Fibroblast of gingiva (primary cell): ENCODE measurements at places on chromosomes 2 and 18.
A peak's percentile ranks its signal among the peaks of the same experiment; 100 is the strongest.

- no peak for DNase-seq
Observed at GRCh38 chr18:58148954-58149471, 105.0 kb downstream of the NEDD4L start.

- peak; percentile 58 for DNase-seq
Observed at GRCh38 chr18:63518178-63519012, 23.8 kb upstream of the SERPINB12 start.

GRCh38 chr2:98050070-98050469, 36.9 kb upstream of the VWA3B start:
- no peak for DNase-seq

DNA sequence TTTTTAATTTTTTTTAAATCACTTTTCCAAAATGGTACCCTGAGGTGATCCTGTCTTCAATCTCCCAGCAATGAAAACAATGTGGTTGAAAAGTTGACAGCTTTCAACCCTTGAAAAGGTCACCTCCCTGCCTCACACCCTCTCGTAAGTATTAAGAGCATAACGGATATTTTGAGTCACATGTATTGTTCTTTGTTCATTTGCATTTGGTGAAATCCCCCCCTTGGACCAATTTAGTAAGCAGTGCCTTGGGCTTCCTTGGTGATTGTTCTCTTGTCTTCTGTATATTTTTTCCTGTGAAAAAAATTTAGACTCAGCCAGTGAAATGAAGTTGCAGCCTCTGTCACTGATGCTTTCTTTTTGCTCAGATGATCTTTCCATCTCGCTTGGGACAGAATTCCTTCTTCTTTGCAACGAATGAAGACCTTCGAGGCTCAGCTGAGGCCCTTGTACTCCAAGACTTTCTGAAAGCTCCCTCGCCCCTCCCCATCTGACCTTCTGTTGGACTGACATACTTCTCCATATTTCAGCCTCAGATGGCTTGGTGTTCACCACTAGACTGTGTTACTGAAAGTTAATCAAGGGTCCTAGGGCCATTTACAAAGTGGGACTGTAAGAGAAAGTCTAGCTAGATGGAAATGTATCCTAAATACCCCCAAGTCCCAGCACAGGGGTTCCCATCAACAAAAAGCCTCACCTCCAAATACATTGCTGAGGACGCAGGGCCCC, 158.4 kb downstream of the BCL2 start:
- no peak for DNase-seq

GRCh38 chr2:229794636-229795035, 80.3 kb upstream of the DNER start:
- DNase-seq, result no peak

- DNase-seq, result no peak
Observed at GRCh38 chr2:53381271-53381670, 386.3 kb upstream of the CHAC2 start.

GRCh38 chr2:240163844-240164574, 23.6 kb upstream of the OTOS start:
- DNase-seq, result no peak

DNA sequence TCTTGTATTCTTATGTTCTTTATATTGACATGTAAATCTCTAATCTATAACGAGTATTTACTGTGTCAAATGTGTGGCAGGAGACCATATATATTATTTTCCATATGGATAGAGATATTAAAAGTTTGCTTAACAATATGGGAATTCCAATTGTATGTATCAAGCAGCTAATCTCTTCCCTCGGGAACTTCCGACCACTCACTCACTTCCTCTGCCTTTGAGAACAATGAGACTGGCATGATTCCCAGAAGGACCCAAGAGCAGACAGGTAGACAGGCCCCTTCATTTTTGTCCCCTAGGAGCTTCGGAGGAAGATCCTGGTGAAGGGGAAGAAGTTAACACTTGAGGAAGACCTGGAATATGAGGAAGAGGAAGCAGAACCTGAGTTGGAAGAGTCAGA, 24.1 kb downstream of the PLCD4 start:
- DNase-seq, result no peak

GRCh38 chr18:24662412-24662821, 202.0 kb downstream of the HRH4 start:
- DNase-seq, result no peak

- no peak for DNase-seq
Observed at GRCh38 chr2:162732946-162733698, 105.4 kb downstream of the KCNH7 start.

- no peak for DNase-seq
Observed at GRCh38 chr18:25669741-25670140, 317.8 kb upstream of the ZNF521 start.

- no peak for DNase-seq
Observed at GRCh38 chr2:20107776-20108175, 56.3 kb upstream of the LAPTM4A start.

GRCh38 chr2:127628767-127629614, 17.0 kb upstream of the GPR17 start:
- no peak for DNase-seq

- no peak for DNase-seq
Observed at GRCh38 chr2:71944806-71945602, 202.7 kb downstream of the CYP26B1 start.

DNA sequence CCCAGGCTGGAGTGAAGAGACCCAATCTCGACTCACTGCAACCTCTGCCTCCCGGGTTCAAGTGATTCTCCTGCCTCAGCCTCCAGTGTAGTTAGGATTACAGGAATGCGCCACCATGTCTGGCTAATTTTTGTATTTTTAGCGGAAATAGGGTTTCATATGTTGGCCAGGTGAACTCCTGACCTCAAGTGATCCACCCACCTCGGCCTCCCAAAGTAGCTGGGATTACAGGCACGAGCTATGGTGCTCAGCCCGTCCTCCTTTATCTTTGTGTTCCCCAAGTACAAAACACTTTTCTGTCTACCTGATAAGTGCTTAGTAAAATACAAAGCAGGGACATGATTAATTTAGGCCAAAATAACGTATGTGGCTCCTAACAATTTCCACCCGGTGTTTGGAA, 91.2 kb upstream of the STK17B start:
- no peak for DNase-seq

GRCh38 chr18:61502472-61502871, 169.2 kb downstream of the CDH20 start:
- DNase-seq, result peak; percentile 52

DNA sequence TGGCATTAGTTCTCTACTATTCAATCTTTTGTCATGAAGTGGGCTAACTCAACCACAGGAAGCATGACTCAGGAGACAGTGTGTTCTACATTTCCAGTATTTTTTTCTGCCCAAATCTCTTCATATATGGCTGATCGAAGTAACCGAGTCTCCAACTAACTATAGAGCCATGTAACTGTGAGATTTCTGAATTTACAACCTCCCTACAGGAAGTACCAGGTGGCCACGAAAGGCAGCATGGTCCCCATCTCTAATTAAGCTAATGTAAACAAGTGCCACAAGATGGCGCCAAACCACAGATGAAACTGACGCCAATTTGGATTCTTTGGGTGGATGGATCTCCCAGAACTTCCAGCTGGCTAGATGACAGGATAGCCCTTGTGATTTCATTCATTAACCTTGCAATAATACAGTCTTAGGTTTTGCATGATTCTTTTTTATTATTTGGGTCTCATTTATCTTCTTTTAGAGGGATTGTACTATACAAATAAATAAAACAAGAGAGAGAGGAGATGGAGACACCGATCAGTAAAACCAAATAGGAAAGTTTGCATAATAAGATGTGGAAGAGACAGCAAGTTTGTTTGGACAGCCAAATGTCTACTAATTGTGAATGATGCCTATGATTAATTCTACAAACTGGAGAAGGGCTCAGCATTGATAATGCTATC, 18.3 kb upstream of the ARHGAP15 start:
- DNase-seq, result peak; percentile 62

DNA sequence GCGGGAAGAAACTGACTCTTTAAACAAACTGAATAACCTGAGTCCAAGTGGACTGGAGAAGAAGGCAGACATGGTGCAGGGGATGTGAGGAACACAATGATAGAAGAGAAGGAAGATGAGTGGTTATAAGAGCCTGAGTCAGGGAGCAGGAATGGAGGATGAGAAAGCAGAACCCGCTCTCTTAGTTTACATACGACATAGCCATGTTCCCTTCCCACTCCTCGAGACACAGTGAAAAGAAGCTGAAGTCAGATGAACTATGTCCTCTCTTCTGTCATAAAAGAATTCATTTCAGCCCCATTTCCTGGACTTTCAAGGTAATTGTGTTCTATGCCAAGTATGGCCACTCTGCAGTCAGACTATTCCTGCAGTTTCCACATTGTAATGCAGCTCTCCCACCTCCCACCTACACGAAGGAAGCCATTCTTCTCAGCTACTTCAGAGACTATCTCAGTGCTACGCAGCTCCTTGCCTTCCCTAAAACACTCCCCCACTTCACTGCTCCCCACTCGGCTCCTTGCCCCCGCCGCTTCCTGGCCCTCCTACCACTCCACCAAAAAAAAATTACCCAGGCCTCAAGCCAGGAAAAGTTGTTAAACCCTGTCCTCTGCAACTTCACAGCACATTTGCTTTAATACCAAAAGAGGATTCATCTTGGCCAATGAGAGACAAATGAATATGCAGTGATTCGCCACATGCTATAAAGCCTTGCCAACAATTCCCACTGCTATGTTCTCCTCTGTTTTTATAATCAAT, 323.4 kb upstream of the EPHA4 start:
- DNase-seq, result peak; percentile 19

GRCh38 chr18:41922176-41922575, 32.9 kb upstream of the PIK3C3 start:
- no peak for DNase-seq

DNA sequence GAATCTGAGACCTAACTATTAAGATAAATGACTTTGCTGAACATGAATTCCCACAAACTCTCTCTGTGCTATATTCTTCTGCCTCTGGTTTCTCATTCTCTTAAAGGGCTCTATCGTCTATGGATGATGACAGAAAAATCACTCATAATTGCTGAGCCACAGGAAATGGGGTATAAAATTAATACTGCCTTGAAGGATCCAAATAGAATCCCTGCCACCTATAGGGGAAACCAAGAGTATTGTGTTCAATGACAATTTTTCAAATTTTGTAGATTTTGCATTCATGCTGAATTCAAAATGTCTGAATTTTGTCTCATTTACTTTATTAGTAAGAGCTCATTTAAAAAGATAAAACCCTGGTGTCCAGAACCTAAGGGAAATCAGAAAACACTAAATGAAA, 235.8 kb downstream of the RBM43 start:
- no peak for DNase-seq

DNA sequence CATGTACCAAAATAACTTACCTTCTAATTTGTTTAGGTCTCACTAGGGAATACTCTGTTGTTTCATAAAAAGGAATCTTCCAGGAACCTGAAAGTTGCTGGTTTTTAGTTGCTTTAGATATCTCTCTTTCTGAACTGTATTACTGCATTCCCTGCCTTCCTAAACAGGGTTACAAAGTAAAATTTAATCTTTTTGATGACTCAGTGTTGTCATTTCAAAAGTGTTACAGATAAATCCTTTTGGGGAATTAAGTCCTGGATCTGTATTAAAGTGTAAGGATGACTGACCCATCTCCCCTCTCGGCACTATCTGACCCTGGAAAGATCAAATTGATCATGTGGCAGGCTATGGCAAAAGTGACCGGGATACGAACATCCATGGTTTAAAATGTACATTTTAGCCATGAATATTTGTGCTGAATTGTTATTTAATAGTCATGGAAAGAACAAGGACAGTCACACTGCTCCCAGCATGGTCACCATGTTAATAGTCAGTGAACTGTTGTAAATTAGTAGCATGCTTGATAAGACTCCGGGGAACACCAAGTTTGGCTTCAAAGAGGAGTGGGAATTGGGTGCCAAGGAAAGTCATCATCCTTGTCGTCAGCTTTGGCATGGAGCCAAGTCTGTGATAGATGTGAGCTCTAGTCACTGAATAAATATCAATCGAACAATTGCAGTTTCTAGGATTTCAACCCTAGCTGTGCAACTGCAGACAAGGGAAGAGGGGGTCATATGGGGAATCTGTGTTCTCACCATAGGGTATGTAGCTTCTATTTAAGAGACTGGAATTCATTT, 4.2 kb downstream of the PLEKHA3 start:
- peak; percentile 25 for DNase-seq

DNA sequence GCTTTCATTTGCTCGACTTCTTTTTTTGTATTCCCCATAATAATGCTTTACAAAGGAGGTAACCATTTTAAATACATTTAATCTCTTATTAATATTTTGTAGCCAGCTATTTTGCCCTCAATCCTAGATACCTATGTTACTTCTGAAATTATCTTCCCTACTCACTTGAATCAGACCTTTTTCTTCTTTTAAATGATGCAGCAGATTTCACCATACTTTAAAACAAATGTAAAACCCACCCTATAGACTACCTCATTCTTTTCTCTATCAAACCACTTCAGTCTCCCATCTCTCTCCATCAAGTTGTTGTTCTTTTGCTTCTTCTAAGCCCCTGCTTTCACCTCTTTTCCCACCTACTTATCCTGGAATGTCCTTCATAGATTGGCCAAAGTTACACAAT, 151.5 kb upstream of the DNMT3A start:
- DNase-seq, result no peak

DNA sequence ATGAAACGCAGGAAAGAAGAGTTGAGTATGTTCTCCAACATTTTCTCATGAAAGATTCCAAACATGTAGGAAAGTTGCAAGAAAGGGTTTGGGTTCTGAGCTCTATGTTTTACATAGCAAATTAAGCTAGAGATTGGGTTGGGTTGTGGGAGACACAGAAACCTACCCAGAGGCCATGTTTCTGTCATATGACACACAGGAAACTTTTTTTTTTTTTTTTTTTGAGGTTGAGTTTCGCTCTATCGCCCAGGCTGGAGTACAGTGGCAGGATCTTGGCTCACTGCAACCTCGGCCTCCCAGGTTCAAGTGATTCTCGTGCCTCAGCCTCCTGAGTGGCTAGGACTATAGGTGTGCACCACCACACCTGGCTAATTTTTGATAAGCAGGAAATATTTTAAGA, 57.6 kb downstream of the DOCK10 start:
- no peak for DNase-seq

DNA sequence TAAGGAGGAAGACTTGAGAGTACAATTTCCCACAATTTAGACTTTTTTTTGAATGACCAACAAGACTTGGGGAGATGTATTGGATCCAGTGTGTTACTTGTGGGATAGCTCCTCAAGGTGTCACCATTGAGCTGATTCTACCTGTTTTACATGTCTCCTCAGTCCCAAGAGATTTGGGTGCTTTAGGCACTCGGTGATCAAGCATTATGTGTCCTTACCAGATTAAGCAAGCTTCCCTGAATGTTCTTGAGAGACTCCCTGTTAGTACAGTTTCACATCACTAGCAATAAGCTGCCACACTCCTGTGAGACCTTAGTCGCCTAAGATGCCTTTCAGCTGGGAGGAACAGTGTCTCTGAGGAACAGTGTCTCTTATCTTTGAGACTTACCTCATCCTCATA, 384.3 kb upstream of the SYT4 start:
- DNase-seq, result peak; percentile 69

- no peak for DNase-seq
Observed at GRCh38 chr18:54762386-54762785, 65.9 kb upstream of the RAB27B start.

- no peak for DNase-seq
Observed at GRCh38 chr2:176128172-176128981, 1.1 kb upstream of the HOXD8 start.
